Posterior vena cava (tissue), 2 donors: ENCODE measurements at places on chromosomes 5 and 9.

DNA sequence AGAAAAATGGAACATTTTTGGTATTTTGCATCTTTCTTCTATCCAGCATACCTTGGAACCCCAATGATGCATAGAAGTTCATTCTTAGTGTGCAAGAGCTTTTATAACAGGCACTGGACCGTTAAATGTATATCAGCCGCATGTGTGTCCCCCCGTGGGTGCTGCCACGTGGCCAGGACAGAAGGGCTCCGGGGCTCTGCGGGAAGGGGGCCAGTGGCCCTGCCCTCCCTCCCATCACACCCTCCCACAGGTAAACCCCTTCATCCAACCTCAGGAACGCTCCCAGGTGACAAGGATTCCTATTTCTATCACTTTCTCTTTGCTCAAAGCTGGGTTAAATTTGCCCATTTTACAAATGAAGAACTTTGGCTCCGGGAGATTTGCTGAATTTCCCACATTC, 393.4 kb upstream of the IRX4 start:
- DNase-seq: peak; percentile 24

GRCh38 chr9:136003411-136004218, 42.4 kb upstream of the UBAC1 start:
- DNase-seq: no peak

DNA sequence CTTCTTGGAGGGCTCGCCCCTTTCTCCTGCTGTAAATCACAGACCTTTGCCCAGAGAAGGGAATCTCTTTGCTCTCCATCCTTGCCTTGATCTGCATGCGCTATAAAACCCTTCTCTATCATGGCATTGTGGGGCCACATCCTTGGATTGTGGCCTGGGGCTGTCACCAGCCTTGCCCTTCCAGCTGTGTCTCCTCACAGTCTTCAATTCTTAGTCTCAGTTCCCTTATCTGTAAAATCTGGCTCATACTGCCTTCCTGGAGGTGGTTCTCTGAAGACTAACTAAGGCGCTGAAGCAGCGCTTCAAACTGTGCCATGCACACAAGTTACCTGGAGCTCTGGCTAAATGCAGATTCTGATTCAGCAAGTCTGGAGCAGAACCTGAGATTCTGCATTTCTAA, 53.4 kb upstream of the RARS1 start:
- DNase-seq: no peak

GRCh38 chr5:98308960-98309359, 464.5 kb upstream of the RGMB start:
- DNase-seq: no peak

DNA sequence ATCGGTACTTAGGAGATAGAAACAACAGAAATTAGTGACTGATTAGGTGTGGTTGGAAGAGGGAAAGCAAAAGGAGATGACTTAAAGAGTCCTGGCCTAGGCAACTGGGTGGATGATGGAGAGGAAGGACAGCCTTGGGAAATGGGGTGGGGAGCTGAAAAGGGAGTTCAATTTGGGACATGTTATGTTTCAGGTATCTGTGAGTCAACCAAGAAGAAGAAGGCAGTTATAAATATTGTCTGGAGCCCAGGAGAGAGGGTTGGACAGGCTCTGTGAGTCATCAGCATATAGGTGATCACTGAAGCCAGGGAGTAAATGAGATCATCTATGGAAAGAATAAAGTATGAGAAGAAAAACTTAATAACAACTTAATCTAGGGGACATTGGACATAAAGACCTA, 357.7 kb downstream of the NPR3 start:
- DNase-seq: no peak

GRCh38 chr5:150313501-150313900, 10.8 kb upstream of the ARSI start:
- no peak for DNase-seq

GRCh38 chr9:25936031-25936430, 257.8 kb upstream of the TUSC1 start:
- no peak for DNase-seq

DNA sequence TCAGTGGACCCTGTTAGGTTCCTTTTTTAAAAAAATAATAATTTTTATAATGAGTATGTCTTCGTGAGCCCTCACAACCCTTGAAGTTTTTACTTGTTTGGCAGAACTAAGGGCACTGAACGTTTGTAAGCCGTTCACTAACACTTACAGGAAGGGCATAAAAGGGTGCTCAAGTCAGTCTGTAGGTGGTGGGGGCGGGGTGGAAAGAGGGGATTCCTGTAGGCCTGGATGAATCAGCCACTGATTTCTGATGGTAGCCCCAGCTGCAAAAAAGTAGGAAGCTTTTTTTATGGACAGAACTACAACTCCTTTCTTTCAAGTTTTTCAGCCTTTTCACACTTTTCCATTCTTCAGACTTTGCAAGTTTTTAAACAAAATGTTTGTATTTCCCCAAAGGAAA, 35.8 kb downstream of the PIK3R1 start:
- DNase-seq: no peak

DNA sequence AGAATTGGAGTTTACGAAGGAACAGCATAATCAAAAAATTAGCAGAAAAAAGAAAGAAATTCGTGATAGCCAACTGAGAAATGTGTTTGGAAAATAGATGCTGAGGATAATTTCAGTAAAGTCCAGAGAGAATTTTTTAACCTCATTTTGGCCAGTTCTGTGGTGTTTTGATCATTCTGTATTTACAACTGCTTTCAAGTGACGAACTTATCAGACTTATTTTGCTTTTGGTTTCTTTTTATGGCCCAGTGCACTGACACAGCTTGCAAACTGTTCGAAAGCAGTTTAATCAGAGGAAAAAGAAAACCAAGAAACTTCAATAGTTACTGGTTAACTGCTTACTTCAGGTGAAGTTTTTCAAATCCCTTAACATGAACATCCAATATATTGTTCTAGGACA, 1.9 kb downstream of the SDHA start:
- DNase-seq: no peak

- no peak for DNase-seq
Observed at GRCh38 chr9:21121079-21121478, 20.6 kb downstream of the IFNW1 start.

DNA sequence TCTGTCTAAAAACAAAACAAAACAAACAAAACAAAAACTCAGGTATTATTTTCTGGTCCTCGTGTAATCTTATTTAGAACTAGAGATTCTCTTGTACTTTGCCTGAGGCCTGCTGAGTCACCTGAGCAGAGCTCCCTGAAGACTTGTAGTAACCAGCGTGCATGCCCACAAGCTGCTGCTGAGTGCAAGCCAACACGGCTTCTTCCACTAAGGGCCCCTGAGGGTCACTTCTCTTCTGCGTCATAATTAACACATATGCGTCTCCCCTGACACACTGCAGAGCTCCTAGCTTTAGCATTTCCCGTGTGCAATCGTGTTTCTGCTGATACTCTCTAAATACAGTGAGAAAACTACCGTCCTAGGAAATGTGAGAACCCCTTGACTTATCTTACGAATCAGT, 10.9 kb upstream of the NDFIP1 start:
- DNase-seq: no peak

- DNase-seq: no peak
Observed at GRCh38 chr5:132498152-132498551, 7.6 kb upstream of the IRF1 start.

GRCh38 chr5:66646570-66646969, 50.4 kb downstream of the MAST4 start:
- DNase-seq: no peak

GRCh38 chr5:159033351-159033657, 66.4 kb downstream of the EBF1 start:
- DNase-seq: no peak

DNA sequence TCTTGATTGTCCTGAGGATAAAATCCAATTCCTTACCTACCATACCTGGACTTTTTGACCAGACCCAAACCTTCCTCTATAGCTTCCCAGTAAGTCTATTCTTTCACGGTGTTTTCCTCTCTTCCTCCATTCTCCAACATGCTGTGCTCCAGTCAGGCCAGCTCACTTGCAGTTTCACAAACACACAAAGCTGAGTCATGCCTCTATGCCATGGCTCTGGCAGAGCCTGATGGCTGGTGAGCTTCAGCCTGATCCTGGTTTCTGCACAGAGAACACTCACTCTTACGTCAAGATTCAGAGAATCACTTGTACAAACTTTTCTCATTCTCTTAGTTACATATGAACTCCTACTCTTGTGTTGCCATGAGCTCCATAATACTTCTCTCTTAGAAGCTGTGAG, 27.7 kb upstream of the PAX5 start:
- no peak for DNase-seq

DNA sequence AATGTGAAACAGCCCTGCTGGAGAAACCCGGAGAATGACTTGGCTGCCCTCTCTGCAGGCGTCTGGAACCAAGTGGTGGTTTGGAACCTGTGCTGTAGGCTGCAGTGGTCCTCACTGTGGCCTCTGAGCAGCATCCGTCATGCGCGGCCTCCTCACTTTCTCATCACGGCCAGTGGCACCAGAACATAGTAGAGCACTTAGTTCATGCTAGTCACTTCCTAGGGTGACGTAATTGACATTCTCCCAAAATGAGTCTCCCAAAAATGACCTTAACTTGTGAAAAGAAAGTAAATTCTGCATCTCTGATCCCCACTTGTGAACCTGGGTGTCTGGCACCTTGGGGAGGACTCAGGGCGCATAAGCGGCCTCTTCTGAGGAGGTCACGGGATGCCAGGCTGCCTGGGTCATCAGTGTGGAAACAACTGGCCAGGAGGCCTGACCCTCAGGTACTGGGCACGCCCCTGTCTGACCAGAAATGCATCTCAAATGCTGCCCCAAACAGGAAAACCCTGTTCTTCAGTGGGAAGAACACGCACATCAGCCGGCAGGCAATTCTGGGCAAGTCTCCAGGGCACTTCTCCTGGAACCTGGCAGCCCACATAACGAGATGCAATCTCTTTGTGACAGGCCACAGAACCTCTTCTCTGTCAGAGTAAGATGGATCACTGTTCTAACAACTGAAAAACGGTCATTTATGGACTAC, 36.6 kb upstream of the SPTLC1 start:
- DNase-seq: peak; percentile 70

- DNase-seq: no peak
Observed at GRCh38 chr5:143966280-143966679, 154.3 kb downstream of the HMHB1 start.

DNA sequence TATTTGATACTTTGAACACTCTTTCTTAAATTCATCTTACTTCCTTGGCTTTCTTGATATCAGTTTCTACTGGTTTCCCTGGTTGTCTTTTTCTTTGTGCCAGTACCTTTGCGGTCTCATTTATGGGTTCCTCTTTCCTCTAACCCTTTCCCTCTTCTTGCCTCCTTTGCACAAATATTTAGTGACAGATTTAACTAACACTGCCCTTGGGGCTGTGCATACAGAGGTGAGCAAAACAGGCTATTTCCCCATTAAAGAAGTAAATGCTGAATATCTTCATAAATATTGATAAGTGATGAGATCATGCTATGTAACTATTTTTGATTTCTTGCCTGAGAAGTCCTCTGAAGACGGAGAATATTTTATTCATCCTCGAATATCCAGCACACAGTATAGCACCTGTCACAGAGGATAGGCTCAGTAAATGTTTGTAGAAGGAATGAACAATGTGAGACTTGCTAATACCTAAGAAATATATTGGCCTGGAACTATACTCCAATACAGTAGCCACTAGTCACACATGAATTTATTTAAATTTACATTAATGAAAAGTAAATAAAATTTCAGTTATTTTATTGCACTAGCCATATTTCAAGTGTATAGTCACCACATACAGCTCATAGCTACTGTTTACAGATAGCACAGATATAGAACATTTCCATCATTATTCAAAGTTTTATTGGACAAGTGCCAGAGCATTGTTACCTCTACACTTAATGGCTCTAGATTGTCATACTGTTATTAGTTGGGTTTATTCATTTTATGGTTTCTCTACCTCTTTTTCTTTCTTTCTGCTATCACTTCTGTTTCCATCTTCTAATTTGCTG, 90.4 kb downstream of the RIC1 start:
- no peak for DNase-seq

DNA sequence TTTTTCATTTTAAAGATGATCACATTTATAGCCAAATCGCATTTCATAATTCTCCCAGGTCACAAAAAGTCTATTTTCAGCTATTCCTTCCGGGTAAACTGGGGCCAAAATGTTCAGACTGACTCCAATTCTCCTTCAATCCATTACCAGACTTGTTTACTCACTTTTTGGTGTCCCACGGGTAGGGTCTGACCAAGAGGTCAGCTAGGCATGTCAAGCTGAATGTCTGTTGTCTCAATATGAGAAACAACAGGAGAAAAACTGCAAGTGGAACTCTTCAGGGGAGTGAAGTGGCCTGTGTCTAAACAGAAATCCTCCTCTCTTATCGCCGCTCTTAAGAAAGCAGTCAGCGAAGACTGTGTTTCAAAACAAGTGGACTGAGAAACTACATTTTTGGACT, 171.3 kb downstream of the APBA1 start:
- no peak for DNase-seq

GRCh38 chr9:107905308-107906020, 415.9 kb upstream of the KLF4 start:
- DNase-seq: no peak
